T-helper 2 cell treated with Interferon-gamma antibody and Interleukin-4, amounts not matched to agents 5 μg/mL and 100 μg/mL, for 36 hours (primary cell): ENCODE measurements at places on chromosomes 7 and 10.
A peak's percentile ranks its signal among the peaks of the same experiment; 100 is the strongest.

- DNase-seq: no peak
Measured at GRCh38 chr7:17939211-17939605, 1.1 kb downstream of the SNX13 start.

GRCh38 chr10:67385566-67385965 is 310.4 kb downstream of the CTNNA3 start:
- no peak for DNase-seq

DNA sequence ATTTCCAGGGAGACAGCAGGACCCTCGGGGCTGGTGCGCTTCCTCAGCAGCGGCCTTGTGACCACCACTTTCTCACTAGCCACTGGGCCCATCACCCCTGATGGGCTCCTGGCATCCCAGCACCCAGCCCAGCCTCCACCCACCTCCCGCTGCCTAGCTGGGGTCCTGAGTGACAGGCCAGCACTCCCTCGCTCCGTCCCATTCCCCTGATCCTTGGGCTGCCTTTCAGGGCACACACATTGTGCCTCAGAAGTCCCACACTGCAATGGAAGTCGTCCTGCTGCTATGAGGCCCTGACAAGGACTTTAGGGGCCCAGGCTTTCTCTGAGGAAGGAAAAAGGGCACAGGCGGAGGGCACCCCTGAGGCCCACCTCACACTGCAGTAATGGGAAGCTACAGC is 12.4 kb downstream of the CAMK2B start:
- no peak for DNase-seq

GRCh38 chr10:49174261-49174925 is 13.8 kb downstream of the TMEM273 start:
- DNase-seq: no peak

- DNase-seq: no peak
Measured at GRCh38 chr10:97914171-97914836, 64.7 kb downstream of the GOLGA7B start.

DNA sequence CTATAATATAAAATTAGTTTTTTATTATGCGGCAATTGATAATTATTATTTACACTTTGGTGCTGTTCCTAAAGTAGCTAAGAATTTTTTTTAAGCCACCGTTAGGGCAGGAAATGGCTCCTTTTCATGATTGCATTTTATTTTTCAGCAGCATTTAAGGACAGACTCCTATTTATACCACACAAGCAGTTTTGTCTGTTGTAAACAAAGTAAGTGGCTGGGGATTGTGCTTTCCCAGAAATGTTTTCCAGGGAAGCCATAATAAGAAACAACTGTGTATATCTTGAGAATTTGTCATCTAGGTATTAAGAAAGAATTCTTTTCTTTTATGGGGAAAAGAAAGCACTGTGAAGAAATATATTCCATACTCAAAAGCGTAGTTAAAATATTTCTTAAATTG is 232.0 kb downstream of the VTI1A start:
- DNase-seq: no peak

- no peak for DNase-seq
Measured at GRCh38 chr7:70867513-70867912, 264.4 kb upstream of the GALNT17 start.

- no peak for DNase-seq
Measured at GRCh38 chr7:74722153-74722552, 51.7 kb upstream of the NCF1 start.

GRCh38 chr7:41809940-41810576 is 107.2 kb upstream of the INHBA start:
- DNase-seq: no peak

GRCh38 chr7:151847681-151848081 is 29.2 kb downstream of the PRKAG2 start:
- DNase-seq: no peak

DNA sequence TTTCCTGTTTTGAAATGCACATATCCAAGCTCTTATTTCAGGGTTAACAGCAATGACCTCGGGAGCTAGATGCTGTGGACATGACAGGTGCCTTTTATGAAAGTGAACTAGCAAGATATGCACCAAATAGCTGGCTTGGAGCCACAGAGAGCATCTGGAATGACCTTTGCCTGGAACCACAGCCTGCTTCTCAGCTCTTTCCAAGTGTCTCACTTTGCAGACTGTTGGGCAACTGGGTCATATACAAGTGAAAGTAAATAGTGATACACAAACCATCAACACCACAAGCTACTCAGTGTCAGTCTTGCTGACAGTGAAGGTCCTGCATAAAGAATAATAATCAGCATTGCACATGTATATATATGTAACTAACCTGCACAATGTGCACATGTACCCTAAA is 183.5 kb downstream of the RNF133 start:
- DNase-seq: no peak

- no peak for DNase-seq
Measured at GRCh38 chr10:33653584-33654367, 319.3 kb upstream of the NRP1 start.

- DNase-seq: peak; percentile 76
Measured at GRCh38 chr10:44864637-44865288, 46.4 kb upstream of the TMEM72 start.

DNA sequence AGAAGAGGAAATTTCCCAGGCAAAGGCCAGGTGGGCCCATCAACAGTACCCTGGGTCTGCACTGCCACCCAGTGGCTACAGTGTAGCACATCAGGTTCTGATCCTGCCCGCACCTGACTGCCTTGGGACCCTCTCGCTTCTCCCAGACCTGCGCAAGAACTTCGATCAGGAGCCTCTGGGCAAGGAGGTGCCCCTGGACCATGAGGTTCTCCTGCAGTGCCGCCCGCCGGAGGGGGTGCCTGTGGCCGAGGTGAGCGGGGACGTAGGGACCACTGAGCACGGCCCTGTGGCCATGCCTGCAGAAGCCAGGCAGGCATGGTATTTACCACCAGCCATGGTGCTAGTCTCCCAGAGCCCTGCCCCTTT is 33.9 kb upstream of the SLC29A3 start:
- no peak for DNase-seq

- DNase-seq: no peak
Measured at GRCh38 chr7:144863320-144863647, 27.4 kb upstream of the TPK1 start.

GRCh38 chr10:118670472-118671124 is 75.2 kb upstream of the PRLHR start:
- no peak for DNase-seq

GRCh38 chr7:94111009-94111408 is 106.9 kb upstream of the BET1 start:
- DNase-seq: no peak

GRCh38 chr7:116955801-116956476 is 2.6 kb downstream of the ST7 start:
- DNase-seq: peak; percentile 27

GRCh38 chr10:8298896-8299570 is 244.5 kb downstream of the GATA3 start:
- no peak for DNase-seq

- DNase-seq: no peak
Measured at GRCh38 chr10:110458266-110458920, 39.3 kb upstream of the DUSP5 start.

DNA sequence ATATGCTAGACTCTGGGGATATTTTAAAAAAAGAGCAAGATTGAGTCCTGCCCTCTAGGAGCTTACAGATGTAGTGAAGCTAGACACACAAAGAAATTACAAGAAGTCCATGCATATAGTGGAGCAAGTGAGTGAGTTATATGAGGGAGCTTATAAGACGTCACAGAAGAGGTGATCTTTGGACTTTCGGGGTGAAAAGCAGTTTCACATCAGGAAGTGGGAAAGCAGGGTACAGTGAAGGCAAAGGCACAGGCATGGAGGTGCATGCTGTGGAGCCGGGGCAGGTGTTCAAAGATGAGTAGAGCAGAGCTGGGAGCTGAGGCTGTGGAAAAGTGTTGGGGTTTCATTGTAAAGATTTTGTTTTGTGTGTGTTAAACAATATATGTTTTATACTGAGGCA is 38.5 kb upstream of the EXOC6 start:
- no peak for DNase-seq

GRCh38 chr10:3671386-3671955 is 113.5 kb downstream of the KLF6 start:
- no peak for DNase-seq

GRCh38 chr10:4427532-4427931 is 398.5 kb upstream of the AKR1E2 start:
- no peak for DNase-seq

- no peak for DNase-seq
Measured at GRCh38 chr7:1697499-1698125, 27.5 kb downstream of the ELFN1 start.

- no peak for DNase-seq
Measured at GRCh38 chr10:114252883-114253282, 13.8 kb downstream of the VWA2 start.

DNA sequence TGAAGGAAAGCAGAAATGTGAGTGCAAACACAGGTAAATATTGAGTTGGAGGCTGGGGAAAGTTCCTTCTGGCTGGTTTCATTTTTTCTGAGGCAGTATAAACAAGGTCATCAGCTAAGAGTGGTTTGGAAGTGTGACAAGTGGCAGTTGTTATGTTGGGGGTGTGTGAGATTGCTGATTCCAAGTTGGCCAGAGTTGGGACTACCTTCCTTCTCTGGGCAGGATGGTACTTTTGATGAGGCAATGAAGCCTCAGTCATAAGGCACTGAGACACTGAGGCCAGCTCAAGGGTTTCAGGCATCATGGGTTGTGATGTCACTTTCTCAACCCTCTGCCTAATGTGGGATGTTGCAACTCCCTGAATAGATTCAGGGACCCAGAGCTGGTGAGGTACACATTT is 8.2 kb upstream of the PTTG1IP2 start:
- DNase-seq: no peak

DNA sequence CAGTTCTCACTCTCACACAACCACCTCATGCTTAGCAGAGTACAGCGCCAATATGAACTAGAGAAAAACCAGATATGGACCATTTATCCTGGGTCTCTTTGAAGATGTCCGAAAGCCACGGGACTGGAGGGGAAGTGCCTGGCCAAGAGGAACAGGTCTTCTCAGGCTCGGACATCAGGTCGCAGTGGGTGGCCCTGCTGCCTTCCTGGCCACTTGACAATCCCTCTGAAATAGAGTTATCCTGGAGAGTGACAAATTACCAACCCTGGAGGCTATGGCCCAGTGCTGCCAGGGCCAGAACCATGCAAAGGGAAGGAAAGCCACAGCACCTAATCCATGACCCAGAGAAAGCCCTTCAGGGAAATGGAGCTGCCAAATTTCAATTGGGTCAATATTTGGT is 646.8 kb upstream of the NRP1 start:
- no peak for DNase-seq
